Activated CD4-positive, alpha-beta T cell treated with anti-CD3 and anti-CD28 coated beads, Interleukin-2, amount 10 ng/mL, durations not matched to agents 7 days and 5 days (primary cell): ENCODE measurements at places on chromosomes 5 and 9.

GRCh38 chr9:107158321-107158720, 124.8 kb upstream of the RAD23B start:
- DNase-seq = no peak

DNA sequence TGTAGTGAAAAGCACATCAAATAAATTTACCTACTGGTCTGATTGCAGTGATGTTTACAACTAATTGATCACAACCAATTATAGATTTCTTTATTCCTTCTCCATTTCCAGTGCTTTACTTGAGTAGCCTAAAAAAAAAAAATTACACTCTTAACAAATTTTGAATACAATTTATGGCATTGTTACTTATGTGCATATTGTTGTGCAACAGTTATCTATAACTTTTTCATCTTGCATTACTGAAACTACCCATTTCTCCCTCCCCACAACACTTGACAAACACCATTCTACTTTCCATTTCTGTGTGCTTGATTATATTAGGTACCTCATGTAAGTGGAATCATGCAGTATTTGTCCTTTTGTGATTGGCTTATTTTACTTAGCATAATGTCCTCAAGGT, 12.3 kb downstream of the RMI1 start:
- DNase-seq = no peak

DNA sequence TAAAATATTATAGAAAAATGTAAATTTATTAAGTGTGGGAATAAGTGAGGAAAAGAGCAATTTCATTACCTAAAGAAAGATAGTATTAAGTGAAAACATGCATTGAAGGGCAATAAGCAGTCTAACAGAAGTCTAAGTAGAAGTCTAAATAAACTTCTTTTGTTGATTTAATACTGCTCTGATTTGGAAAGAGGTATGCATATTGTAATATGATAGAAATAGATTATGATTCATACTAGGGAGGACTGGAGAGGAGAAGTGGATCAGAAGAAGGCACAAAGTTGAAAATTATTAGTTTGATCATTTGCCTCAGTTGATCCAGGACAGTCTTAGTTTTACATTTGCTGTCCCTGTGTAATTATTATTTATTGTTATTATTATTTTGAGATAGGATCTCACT, 6.6 kb upstream of the ERBIN start:
- no peak for DNase-seq

DNA sequence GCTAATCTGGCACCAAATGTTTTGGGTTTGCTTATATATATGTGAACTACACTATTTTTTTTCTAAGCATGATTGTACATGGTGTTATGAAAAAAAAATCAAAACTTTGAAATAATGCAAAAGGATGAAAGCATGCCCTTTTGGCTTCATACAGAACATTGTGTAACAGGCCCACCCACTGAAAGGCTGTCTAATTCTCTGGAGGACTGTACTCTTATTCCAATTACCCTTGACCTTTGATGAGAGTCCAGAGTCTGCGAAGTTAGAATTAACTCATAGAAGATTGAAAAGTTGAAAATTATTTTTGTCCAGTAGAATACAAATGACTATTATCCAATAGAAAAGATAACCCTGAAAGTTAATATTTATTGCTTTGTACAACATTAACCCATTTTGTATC, 117.4 kb downstream of the ADAMTS12 start:
- DNase-seq = no peak

GRCh38 chr5:96146675-96147074, 185.0 kb upstream of the ELL2 start:
- no peak for DNase-seq

GRCh38 chr5:179268966-179269693, 76.1 kb downstream of the ADAMTS2 start:
- DNase-seq = no peak

DNA sequence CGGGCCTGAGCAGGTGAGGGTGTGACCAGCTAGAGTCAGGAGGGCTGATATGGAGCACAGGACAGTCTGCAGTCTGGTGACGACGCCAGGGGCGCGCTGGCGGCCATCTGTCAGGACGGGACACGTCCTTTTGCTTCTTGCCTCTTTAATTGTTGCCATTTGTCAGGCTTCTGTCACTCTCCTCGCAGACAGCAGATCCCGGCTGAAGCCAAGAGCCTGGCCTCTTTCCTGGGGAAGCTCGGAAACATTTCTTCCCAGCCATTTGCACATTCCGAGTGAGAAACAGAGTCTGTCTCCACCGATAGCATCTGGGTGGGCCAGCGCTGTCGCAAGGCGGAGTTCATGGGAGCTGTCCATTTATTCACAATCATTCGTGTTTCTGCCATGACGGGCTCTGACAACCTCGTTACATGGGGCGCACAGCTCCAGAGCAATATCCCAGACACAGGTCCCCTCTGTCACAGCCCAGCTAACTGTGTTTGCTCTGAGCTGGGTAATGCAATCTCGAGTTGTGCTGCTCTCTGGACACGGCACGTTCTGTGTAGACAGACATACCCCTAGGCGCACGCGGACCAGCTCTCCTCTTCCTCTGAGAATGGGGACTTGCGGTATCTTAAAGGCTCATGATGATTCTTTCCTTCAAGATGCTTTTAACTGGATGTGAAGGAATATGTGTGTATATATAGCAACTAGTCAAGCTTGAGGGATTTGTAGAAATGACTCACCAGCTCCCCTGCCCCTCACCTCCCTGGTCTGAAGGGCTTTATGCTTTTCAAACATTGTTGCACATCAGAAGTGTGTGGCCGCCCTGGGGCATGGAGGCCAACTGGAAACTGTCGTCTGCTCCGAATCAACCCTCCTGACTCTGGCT, 105.3 kb upstream of the FCN2 start:
- no peak for DNase-seq

DNA sequence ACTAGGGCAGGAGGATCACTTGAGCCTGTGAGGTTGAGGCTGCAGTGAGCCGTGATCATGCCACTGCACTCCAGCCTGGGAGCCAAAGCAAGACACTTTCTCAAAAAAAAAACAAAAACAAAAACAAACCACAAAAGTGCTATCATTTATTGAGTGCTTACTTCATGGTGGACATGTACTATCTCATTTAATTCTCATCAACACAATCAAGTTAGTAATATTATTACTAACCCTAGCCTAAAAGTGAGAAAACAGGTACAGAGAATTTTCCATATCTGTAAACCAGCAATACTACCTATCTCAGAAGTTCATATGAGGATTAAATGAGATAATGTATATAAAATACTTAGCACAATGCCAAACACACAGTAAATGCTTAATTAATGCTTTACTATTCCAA, 85.8 kb downstream of the MAPKAP1 start:
- no peak for DNase-seq

GRCh38 chr5:38403877-38404635, 145.7 kb downstream of the EGFLAM start:
- no peak for DNase-seq
